ENCODE measurements at places on chromosomes 1 and 21.

GRCh38 chr21:15003463-15004135, 61.2 kb downstream of the NRIP1 start:
- no peak for DNase-seq

- no peak for DNase-seq
Observed at GRCh38 chr1:201570886-201571624, 32.1 kb downstream of the NAV1 start.

- no peak for DNase-seq
Observed at GRCh38 chr1:154799188-154799587, 70.9 kb downstream of the KCNN3 start.

- DNase-seq, result no peak
Observed at GRCh38 chr1:172764378-172764777, 105.5 kb downstream of the FASLG start.

DNA sequence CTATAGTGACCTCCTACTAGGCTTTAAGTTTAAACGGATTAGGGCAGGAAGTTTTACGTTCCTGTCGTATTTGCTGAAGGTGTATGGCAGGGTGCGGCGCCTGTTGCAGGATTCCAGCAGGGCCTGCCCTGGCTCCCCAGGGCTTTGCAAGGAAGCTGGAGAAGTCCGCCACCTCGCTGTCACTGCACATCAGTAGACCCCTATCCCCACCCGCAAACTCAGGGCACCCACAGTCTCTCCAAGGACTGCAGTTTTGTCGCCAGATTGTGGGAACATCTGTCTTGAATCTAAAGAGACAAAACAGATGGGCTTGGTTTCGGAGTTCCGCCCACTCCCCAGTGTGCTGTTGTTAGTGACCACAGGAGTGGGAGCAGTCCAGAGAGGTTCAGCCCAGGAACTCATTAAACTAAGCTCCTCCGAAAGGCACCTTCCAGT, 110.8 kb downstream of the CDC7 start:
- DNase-seq, result no peak

GRCh38 chr1:156167536-156167935, 14.2 kb downstream of the SEMA4A start:
- no peak for DNase-seq

- DNase-seq, result no peak
Observed at GRCh38 chr1:200372095-200372884, 37.5 kb downstream of the ZNF281 start.

GRCh38 chr1:6884652-6885153, 99.4 kb downstream of the CAMTA1 start:
- DNase-seq, result no peak
